ENCODE measurements at places on chromosomes 7 and 10. TPM values are rescaled to one million over a fixed set of nuclear protein-coding genes. Genes with fewer than 3 reads are reported as not detected.

DNA sequence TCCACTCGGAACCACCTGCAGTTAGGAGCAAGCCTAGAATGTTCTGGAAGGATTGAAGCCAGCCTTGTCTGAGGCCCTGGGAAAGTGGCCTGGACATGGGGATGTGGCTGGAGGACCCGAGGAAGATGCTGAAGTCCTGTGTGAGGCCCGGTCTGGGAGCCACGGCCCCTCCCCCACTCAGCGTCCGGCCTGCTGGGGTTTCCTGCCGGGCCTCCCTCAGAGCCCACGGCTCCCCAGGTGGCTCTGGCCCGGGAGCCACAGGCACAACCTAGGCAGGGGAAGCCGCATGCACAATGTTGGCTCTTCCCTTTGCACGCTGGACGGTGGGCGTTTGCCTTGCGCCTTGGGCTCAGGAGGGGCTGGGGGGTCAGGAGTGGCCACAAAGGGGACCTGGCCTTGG lies 39.0 kb downstream of the UNCX start:
- no peaks in the 10 kb centered on the region for H3K4me1 ChIP-seq
- H3K4me3 ChIP-seq: no peak overlapping the region
- H3K36me3 ChIP-seq: no peaks in the 10 kb centered on the region
- DNase-seq: peak; percentile 63

The TCF7L2 gene
- 45.1 TPM for total RNA-seq

The CALHM2 gene
- total RNA-seq: 52.8 TPM

- no peaks in the 10 kb centered on the region for H3K4me1 ChIP-seq
- no peak overlapping the region for H3K4me3 ChIP-seq
- no peak for DNase-seq
- H3K27me3 ChIP-seq: no peaks in the 10 kb centered on the region
- H3K36me3 ChIP-seq: no peaks in the 10 kb centered on the region
- peak overlapping the region; percentile 25 for H3K27ac ChIP-seq
Observed at GRCh38 chr10:82982110-82982608, 1107.2 kb downstream of the NRG3 start.

DNA sequence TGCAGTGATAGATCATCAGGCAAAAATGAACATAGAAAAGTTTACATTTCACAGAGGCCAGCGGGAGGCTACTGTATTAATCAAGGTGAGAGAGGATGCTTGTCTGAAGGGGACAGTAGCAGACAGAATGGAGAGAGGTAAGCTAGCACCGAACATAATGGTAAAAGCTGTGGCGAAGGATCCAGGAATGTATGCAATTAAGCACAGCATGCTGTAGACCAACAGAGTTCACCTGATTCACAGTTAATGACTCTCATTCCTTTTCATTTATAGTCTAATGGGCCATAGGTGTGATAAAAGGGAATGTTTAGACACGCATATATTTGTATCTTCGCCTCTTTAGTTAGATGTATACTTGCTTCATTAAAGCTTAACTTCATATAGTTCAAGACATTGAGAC lies 150.9 kb upstream of the MBL2 start:
- DNase-seq: no peak
- H3K27ac ChIP-seq: no peak overlapping the region
- H3K36me3 ChIP-seq: no peaks in the 10 kb centered on the region
- H3K4me1 ChIP-seq: no peaks in the 10 kb centered on the region
- no peak overlapping the region for H3K4me3 ChIP-seq
- no peaks in the 10 kb centered on the region for H3K27me3 ChIP-seq

The ABCC2 gene
- 4.5 TPM for total RNA-seq

The PRR15 gene
- 1.6 TPM for total RNA-seq

- H3K36me3 ChIP-seq: no peaks in the 10 kb centered on the region
- H3K27me3 ChIP-seq: no peaks in the 10 kb centered on the region
- H3K4me1 ChIP-seq: no peaks in the 10 kb centered on the region
- H3K4me3 ChIP-seq: no peak overlapping the region
Observed at GRCh38 chr7:1941464-1942242, 271.6 kb downstream of the ELFN1 start.

DNA sequence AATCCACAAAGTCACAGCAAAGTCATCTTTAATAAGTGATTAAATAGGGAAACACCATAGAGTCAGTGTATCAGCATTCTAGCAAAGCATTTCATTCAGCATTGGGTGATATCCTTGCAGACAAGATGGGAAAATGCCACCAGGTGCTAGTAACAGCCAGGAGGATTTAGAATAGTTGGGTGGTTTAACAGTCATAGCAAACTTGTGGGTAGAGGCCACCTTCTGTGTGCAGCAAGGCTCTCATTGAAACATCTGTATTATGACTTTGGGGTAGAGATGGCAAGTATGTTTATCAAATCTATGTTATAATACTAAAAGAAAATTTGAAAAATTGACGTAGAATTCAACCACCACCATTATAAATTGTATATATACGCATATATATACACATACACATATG lies 26.4 kb upstream of the ADO start:
- no peak for DNase-seq
- no peaks in the 10 kb centered on the region for H3K4me1 ChIP-seq
- H3K4me3 ChIP-seq: no peak overlapping the region
- H3K27me3 ChIP-seq: no peaks in the 10 kb centered on the region
- no peaks in the 10 kb centered on the region for H3K36me3 ChIP-seq

DNA sequence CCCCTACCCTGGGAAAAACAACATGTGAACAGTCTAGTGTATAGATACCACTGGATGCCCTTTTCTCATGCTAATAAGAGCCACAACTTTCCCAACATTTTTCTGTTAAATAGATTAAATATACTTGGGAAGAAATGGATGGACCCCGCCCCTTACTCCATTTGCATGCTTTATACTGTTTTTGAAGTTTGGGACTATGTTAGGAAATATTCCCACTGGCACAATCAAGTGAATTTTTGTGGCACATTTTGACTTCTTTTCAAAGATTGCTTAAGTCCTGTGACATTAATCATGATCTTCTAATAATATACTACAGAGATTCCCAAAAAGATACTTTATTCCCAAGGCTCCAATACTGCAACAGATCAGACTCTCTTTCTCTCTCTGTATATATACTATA lies 216.6 kb downstream of the TWIST1 start:
- no peak overlapping the region for H3K27ac ChIP-seq
- no peaks in the 10 kb centered on the region for H3K4me1 ChIP-seq
- no peaks in the 10 kb centered on the region for H3K36me3 ChIP-seq

DNA sequence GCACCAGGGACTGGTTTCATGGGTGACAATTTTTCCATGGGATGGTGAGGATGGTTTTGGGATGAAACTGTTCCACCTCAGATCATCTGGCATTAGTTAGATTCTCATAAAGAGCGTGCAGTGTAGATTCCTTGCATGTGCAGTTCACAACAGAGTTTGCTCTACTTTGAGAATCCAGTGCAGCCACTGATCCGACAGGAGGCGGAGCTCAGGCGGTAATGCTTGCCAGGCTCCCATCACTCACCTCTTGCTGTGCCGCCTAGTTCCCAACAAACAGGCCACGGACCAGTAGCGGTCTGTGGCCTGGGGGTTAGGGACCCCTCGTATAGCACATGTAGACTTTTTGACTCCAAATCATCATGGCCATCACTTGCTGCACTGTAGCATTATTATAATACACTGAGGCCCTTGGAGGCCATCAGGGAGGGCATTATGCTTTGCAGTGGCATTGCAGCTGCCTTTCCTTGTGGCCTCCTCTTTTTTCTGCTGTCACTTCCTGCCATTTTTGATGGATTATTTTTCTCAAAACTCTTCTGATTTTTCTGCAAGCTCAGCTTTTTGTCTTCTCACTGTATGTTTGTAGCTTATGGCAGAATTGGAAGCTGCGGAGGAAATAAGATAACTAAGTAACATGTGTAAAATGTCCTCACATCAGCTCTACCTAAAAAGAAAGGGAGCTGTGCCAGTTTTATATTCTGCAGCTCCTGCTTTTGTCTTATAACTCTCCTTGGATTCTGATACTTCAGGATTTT lies 18.5 kb downstream of the CSGALNACT2 start:
- H3K36me3 ChIP-seq: no peaks in the 10 kb centered on the region
- H3K27me3 ChIP-seq: no peaks in the 10 kb centered on the region
- no peak overlapping the region for H3K4me3 ChIP-seq
- H3K4me1 ChIP-seq: no peaks in the 10 kb centered on the region
- no peak for DNase-seq

The TMEM178B gene
- total RNA-seq: 0.26 TPM

DNA sequence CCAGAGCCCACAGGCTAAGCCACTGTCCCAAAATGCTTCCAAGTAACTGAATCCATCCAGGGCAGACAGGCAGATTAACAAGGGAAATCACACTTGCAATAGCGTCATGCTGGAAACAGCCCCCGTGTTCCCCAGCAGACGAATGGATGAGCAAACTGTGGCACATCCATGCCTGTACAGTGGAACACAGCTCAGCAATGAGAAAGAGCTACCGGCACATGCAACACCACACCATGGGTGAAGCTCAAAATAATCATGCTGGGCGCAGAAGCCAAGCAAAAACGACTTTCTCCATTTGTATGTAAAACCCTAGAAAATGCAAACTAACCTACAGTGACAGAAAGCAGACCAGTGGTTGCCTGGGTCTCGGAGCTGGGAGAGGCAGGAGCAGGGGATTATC lies 153.1 kb downstream of the SLIT1 start:
- H3K36me3 ChIP-seq: no peaks in the 10 kb centered on the region
- no peaks in the 10 kb centered on the region for H3K4me1 ChIP-seq
- no peak overlapping the region for H3K4me3 ChIP-seq
- H3K27me3 ChIP-seq: no peaks in the 10 kb centered on the region
- H3K27ac ChIP-seq: no peak overlapping the region
- no peak for DNase-seq

The CTBP2 gene
- total RNA-seq: 85.5 TPM

The TYW1B gene
- 2.5 TPM for total RNA-seq

The TMEM270 gene
- not detected for total RNA-seq

DNA sequence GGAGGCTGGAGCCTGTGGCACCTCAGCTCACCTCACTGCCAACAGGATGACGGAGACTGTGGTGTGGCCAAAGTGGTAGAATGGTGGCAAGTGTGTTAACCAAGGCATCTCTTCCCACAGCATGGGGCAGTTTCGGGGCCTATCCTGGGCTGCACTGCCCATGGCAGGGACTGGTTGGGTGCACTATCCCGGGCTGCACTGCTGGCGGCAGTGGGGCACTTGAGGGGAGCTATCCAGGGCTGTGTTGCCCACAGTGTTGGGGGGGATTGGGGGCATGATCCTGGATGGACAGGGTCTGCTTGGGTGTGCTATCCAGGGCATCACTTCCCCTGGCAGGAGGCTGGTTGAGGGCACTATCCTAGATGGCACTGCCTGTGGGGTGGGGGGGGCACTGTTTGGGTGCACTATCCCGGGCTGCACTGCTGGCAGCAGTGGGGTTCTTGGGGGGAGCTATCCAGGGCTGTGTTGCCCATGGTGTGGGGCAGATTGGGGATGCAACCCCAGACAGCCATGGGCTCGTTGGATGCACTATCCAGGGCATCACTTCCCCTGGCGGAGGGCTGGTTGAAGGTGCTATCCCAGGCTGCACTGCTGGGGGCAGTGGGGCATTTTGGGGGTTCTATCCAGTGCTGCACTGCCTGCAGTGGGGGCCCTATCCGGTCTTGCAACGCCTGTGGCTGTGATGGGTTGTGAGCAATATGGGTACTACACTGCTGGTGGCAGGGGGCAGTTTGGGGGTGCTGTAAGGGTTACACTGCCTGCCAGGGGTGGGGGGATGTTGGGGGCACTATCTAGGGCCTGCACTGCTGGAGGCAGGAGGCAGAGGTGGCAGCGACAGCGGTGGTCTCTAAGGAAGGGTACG lies 129.7 kb downstream of the ZNF248 start:
- DNase-seq: no peak
- no peaks in the 10 kb centered on the region for H3K27me3 ChIP-seq
- no peak overlapping the region for H3K27ac ChIP-seq
- H3K4me1 ChIP-seq: no peaks in the 10 kb centered on the region
- H3K4me3 ChIP-seq: no peak overlapping the region

The ACTA2 gene
- 3,684 TPM for total RNA-seq

The HABP2 gene
- total RNA-seq: not detected

DNA sequence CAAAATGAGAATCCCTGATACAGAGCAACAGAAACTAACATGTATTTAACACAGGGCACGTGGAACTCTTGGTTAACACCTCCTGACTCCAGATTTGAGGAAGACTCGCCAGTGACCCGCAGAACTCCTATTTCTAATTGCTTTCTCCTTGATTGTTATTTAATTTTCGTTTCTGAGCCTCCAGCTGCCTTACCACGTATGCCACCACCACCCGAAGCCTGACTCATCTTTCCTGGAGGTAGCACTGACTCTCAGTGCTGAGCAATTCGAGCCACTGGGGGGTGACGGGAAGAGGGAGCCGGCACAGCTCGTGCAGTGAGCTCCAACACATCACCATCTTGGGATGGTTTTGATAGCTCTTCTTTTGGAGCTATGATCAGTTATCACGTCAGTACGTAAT lies 273.9 kb upstream of the MGMT start:
- no peak for DNase-seq
- peaks cover 2% of the 10 kb centered on the region for H3K27me3 ChIP-seq
- no peak overlapping the region for H3K4me3 ChIP-seq
- H3K36me3 ChIP-seq: no peaks in the 10 kb centered on the region

DNA sequence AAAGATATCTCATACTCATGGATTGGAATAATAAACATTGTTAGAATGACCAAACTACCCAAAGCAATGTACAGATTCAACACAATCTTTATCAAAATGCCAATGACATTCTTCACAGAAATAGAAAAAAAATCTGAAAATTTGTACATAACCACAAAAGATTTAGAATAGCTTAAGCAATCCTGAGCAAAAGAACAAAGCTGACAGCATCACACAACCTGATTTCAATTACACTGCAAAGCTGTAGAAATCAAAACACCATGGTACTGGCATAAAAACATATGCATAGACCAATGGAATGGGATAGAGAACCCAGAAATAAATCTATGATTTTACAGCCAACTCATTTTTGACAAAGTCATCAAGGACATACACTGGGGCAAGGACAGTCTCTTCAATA lies 130.0 kb upstream of the TMEM72 start:
- H3K27ac ChIP-seq: no peak overlapping the region
- no peaks in the 10 kb centered on the region for H3K36me3 ChIP-seq

- peaks cover 3% of the 10 kb centered on the region for H3K4me1 ChIP-seq
- no peaks in the 10 kb centered on the region for H3K27me3 ChIP-seq
- H3K36me3 ChIP-seq: no peaks in the 10 kb centered on the region
- H3K27ac ChIP-seq: no peak overlapping the region
Observed at GRCh38 chr7:144018065-144018464, 17.9 kb downstream of the OR6B1 start.

GRCh38 chr7:22551768-22552513 lies 52.0 kb upstream of the STEAP1B start:
- DNase-seq: no peak
- H3K4me3 ChIP-seq: no peak overlapping the region
- H3K4me1 ChIP-seq: no peaks in the 10 kb centered on the region
- H3K36me3 ChIP-seq: no peaks in the 10 kb centered on the region

GRCh38 chr10:34758447-34758996 lies 56.6 kb downstream of the PARD3 start:
- peaks cover 5% of the 10 kb centered on the region for H3K4me1 ChIP-seq
- DNase-seq: no peak
- H3K27ac ChIP-seq: no peak overlapping the region

- peak overlapping the region; percentile 87 for H3K4me3 ChIP-seq
- H3K27ac ChIP-seq: peak overlapping the region; percentile 97
- no peaks in the 10 kb centered on the region for H3K27me3 ChIP-seq
- H3K4me1 ChIP-seq: no peaks in the 10 kb centered on the region
- no peak for DNase-seq
- no peaks in the 10 kb centered on the region for H3K36me3 ChIP-seq
Observed at GRCh38 chr10:119652361-119652730, 1.2 kb downstream of the BAG3 start.

The IFIT1B gene
- 0.87 TPM for total RNA-seq
